ENCODE measurements at places on chromosomes 5 and 9.

GRCh38 chr9:98833090-98833956, 25.9 kb downstream of the GALNT12 start:
- DNase-seq = peak; percentile 67

GRCh38 chr9:133113163-133113948, 7.7 kb downstream of the RALGDS start:
- no peak for DNase-seq

DNA sequence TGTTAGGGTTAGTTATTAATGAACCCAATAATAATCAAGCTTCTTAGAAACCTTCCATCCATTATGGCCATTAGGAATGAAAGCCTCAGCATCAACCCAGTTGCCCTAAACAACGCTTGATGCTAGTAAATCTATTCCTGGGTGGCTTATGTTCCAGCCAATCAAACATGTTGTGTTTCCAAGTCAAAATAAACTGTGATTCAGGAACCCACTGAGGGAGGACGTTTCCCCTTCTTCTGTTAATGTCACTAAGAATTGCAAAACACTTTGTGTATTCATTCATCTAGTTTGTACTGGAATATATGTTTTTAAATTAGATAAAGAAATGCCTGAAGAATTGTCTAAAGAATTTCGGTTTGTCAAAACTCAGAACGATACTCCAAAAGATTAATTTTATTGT, 142.5 kb upstream of the MSX2 start:
- no peak for DNase-seq

DNA sequence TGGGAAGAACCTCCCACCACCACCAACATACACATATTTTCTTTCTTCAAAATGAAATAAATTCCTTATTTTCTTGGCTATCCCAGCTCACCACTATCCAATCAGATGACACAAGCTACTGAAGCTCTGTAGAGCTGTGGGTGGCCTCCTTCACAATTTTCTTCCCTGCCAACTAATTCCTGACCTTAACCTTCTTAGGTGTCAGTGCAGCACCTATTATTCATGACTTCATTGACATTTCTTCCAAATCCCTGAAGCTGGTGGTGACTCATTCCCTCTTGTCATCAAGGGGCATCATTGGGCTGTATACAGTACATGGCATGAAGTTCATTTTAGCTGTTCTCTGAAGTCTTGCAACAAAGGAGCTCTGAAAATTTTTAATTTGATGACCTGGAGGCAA, 42.0 kb upstream of the ADRA1B start:
- DNase-seq = no peak

- DNase-seq = no peak
These were observed 26.2 kb downstream of the IRF1 start for GRCh38 chr5:132464156-132464939.

DNA sequence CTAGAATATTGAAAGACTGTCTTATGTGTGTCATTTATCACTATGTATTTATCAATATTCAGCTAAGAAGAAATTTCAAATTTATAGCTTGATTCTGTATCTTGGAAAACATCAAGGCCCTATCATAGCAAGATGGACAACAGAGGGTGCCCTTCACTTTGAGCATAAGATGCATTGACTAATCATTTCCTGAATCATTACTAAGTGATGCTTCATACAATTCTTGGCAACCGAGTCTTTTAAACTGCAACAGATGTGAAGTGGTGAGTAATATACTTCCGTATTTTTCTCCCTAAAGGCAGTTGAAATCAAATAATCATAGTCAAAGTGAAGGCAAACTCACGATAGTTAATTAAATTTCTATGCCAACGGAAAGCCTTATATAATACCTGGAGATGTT, 318.6 kb upstream of the RGMB start:
- peak; percentile 95 for DNase-seq

- peak; percentile 54 for DNase-seq
These were observed 836 bp downstream of the PCSK5 start for GRCh38 chr9:75891277-75891741.

- DNase-seq = no peak
These were observed 3.5 kb downstream of the TXNDC8 start for GRCh38 chr9:110334183-110334582.

GRCh38 chr5:944992-945685, 52.5 kb downstream of the TRIP13 start:
- no peak for DNase-seq

GRCh38 chr9:17251100-17251499, 116.3 kb downstream of the CNTLN start:
- DNase-seq = no peak

DNA sequence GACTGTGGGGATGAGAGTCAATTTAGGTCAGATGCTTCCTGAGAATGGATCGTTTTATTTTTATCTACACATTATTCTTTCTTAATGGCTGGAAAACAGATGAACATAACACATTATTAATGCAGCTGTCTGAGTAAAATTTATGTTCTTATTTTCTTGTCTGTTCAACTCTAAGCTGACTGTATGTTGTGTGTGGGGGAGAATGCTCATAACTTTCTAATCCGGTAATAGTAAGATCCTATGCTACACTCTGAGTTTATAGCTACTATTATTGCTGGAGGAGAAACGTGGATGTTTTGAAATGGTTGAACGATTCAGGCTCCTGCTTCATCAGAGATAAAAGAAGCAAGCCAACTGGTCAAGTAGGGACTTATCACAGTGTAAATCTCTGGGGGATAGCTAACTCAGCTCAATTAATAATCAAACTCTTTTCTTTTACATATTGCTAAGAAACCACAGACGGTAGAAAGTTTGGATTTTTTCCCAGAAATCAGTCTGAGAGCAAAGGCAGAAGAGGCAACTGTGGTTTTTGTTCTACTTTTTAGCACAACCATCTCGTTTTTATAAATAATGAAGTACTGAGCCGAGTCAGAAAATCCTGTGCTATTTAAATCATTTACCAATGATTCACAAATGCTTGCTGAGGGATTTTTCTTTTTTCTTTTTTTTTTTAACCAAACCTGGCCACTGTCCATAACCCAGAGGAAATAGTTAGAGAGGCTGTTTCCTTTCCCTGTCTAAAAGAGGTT, 265.0 kb upstream of the FAM174A start:
- DNase-seq = no peak

DNA sequence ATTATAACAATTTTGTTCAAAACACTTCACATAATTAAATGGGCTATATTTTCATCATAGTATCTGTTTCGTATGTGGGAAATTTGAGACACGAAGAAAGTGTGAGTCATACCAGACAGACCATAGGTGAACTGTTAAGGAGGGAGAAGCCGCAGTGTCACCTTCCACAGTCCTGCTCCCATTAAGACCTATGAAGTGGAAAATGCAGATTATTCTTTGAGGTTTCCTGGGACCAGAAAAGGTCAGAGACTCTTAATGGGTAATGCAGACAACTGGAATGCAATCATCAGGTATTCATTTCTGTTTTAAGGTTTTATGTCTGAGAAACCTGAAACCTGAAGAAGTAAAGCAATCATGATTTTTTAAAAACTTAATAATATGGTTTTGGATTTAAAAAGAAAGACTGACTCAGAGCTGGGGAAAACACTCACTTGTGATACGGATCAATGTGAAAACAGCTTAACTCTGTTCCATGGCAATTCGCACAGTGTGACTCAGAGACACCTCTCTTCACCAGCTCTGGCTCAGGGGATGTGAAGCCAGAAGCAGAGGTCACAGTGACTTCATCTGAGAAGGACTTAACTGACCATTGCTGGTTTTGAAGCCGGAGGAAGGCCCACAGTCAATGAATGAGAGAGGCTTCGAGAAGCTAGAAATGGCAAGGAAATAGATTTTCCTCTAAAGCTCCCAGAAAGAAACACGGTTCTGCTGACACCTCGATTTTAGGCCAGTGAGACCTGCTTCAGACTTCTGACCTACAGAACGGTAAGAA, 17.2 kb upstream of the GCNT1 start:
- DNase-seq = peak; percentile 42

- DNase-seq = no peak
These were observed 657.9 kb upstream of the ST8SIA4 start for GRCh38 chr5:101561018-101561417.

GRCh38 chr9:132760057-132760456, 89.8 kb downstream of the GTF3C4 start:
- no peak for DNase-seq

GRCh38 chr5:110663525-110663924, 62.9 kb downstream of the TMEM232 start:
- DNase-seq = no peak

DNA sequence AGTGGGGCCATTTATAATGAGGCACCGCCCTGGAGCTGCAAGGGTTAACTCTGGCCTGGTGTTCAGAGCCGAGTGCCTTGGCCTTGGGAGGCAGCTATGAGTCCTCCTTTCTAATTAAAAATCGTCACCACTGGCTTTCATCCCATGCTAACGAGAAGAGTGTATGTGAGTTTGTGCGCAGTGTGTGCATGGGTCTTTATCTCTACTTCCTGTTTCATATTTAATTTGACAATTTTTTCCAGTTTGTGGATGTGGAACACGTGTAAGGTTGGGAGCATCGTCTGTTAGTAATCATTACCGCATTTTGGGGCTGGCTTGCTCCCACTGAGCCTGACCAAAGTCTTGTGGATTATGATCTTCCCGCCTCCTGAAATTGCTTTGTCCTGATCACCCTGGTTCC, 76.4 kb downstream of the NDFIP1 start:
- DNase-seq = peak; percentile 21

DNA sequence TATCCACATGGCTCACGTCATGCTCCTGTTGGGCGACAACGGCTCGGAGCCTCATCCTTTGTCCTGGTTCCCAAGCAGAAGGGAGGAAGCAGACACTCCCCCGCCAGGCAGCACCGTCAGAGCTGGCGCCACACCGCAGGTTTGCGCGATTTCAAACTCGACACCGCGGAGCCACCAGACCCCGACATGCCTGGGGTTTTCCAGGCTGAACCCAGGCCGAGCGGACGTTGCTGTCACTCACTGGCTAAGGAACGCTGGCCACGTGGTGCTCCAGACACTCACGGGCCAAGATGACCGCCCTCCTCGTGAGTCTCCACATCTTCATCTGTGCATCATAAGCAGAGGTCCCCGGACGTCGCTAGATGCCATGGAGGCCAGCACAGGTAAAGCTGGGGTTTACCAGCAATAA, 9.0 kb downstream of the TERT start:
- no peak for DNase-seq

DNA sequence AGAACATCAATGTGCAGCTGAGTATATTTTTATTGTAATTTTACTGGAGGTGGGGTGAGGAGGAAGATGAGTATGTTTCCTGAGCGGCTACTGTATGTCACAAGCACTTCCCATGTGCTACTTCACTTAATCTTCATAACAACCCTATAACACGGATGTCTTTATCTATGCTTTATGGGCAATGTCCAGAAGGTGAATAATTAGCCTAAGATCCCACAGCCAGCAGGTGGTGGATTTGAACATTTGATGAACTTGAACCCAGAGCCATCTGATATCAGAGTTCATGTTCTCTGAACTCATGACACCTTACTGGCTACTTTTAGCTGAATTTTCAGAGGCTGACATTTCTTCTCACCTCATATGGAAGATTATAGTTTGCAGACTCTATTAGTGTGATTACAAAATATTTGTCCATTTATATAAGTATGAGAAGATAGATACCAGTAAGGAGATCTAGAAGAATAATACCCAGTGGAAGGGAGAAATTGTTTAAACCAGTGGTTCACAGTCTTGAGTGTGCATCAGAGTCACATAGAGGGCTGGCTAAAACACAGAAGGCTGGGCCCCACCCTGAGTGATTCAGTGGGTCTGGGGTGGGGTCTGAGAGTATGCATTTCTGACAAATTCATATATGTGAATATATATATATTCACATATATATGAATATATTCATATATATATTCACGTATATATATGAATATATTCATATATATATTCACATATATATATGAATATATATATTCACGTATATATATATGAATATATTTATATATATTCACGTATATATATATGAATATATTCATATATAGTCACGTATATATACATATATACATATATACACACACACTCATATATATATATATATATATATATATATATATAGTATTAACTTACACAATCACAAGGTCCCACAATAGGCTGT, 164.4 kb upstream of the NR3C1 start:
- DNase-seq = no peak

GRCh38 chr9:108473209-108474112, 382.3 kb downstream of the ACTL7B start:
- DNase-seq = peak; percentile 95

DNA sequence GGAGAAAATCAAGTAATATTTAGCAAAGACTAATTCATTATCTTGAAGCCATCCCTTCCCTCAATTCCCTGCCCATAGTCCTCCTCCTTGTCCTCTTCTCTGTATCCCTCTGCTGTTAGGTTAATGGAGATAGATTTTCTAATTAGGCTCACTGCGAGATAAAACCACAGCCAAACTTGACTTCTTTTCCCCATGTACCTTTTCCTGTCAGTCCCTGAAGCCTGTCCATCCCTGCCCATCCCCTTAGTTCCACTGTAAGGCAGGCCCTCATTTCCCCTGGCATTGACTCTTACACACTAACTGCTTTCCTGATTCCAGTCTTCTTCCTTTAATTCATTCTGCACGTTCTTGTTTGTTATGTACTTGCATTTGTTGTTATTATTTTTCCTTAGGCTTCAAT, 1.2 kb downstream of the TLR4 start:
- DNase-seq = no peak

- DNase-seq = no peak
These were observed 179.1 kb upstream of the GNA14 start for GRCh38 chr9:77827104-77827784.

- DNase-seq = peak; percentile 59
These were observed 21.3 kb upstream of the SLC12A2 start for GRCh38 chr5:128062172-128062746.

DNA sequence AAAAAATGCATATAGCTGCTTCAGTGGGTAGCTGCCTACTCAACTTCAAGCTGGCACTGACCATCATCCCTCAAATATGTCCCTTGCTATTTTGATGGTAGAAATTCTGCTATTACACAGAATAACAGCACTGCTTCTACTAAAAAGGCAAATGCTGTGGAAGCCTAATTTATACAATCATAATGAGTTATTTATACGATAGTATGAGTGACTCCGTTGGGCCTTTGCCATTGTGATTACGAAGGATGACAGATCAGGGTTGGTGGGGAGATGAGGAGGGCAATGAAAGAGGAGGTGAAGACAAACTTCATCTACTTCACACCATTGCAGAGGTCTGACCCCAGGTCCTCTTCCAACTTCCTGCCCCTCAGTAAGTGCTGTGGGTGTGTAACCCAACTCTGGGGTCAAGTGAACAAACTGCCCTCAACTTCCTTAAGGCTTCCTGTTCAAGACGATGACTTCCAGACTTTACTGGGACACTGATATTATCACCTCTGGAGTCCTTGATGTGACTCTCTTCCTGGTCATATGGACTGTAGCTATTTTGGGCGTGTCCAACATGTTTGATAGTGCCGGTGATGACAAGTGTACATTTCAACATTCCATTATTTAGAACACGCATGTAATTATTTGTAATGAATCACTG, 74.1 kb upstream of the RPS23 start:
- DNase-seq = peak; percentile 30

DNA sequence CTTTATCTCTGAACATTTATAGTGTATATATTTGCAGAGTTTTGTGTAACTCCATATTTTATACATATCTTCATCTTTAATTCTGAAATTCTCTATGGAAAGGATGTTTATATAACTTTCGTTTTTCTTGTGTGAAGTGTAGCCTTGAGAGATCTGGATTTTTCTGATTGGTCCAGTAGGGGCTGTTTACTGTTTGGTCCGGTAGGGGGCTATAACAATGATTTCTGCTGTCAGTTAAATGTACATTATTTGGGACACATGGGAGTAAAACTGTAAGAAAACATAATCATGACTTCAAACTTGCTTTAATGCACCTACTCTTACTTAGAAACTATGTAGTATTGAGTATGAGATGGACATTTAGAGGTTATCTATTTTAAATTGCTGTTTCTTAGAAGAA, 527.1 kb upstream of the ARRDC3 start:
- DNase-seq = no peak

GRCh38 chr5:80399526-80400239, 8.2 kb upstream of the ZFYVE16 start:
- peak; percentile 67 for DNase-seq
